ENCODE measurements at places on chromosomes 7 and 10.

DNA sequence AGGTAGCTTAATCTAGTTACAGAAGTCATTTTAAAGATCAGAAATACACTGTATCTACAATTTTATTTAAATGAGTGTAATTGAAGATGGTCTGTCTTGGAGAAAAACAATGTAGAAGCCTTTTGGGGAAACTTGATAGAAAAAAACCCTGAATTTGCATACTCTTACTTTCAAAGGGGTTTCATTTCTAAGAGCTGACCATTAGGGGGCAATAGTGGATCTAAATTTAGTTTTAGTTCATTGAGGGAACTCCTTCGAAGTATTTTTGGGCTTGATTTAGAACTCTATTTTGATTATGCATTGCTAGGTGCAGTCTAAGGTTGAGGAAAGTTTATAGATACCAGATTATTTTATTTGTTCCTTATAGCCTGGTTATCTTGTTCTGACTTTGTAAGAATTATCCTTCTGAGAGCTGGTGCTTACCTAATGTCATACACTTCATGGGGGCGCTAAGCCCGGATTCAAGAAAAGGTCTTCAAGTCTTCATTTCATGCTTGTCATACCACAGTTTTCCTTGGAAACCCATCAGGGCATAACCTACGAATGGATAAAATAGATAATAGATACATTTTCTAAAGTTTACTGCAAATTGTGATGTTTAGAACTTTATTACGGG, 69.1 kb upstream of the MXI1 start:
- no peak for DNase-seq

- no peak for DNase-seq
These were observed 94.8 kb upstream of the AFAP1L2 start for GRCh38 chr10:114499116-114499515.

DNA sequence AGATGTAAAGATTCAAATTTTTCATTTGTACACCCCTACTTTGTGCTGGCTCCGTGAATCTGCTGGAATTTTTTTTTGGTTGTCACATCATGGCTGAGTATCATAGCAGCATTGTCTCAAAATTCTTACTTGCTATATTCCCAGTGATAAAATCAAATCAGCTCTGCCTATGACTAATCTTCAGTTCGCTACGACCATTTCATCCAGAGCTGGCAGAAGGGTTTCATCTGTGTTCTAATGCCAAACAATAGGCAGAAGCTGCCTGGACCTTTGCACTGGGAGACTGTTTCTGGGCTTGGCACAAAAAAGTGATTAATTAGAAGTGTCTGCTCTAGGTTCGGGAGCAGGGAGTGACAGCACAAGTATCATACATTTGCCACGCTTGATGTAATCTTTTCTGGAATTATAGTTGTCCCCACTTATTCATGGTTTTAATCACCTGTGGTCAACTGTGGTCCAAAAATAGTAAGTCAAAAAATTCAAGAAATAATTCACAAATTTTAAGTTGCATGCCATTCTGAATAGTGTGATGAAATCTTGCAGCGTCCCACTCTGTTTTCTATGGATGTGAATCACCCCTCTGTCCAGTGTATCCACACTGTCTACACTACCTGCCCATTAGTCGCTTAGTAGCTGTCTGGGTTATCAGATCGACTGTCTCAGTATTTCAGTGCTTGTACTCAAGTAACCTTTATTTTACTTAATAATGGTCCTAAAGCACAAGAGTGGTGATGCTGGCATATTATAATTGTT, 120.5 kb upstream of the IMMP2L start:
- no peak for DNase-seq

- no peak for DNase-seq
These were observed 37.2 kb downstream of the RAPGEF5 start for GRCh38 chr7:22319424-22320403.

DNA sequence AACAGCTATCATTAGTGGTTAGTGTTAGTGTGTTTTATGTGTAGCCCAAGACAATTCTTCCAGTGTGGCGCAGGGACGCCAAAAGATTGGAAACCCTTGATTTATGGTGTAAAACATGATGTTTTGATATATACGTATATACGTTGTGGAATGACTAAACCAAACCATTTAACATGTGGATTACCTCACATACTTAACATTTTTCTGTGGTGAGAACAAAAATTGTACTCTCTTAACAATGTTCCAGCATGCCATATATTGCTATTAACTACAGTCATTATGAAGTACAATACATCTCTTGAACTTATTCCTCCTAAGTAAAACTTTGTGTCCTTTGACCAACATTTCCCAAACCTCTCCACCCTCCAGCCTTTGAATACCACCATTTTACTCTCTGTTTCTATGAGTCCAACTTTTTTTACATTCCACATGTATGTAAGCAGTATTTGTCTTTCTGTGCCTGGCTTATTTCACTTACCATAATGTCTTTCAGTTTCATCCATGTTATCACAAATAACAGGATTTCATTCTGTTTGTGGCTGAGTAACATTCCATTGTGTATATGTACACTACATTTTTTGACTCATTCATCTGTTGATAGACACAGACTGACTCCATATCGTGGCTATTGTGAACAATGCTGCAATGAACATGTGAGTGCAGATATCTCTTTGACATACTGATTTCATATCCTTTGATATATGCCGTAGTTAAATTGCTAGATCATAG, 42.2 kb upstream of the MAGI2 start:
- DNase-seq: no peak

GRCh38 chr7:40680657-40681056, 545.9 kb downstream of the SUGCT start:
- no peak for DNase-seq

GRCh38 chr10:117544711-117545140, 2.2 kb downstream of the EMX2 start:
- DNase-seq: no peak

- DNase-seq: no peak
These were observed 327.4 kb downstream of the SORCS1 start for GRCh38 chr10:106836933-106837663.

- DNase-seq: no peak
These were observed 54.9 kb upstream of the SDK1 start for GRCh38 chr7:3246127-3246526.

- DNase-seq: no peak
These were observed 56.8 kb downstream of the TPST1 start for GRCh38 chr7:66261941-66262340.

- DNase-seq: no peak
These were observed 40.2 kb downstream of the FRMPD2 start for GRCh38 chr10:48234295-48234694.

- DNase-seq: no peak
These were observed 250.0 kb upstream of the KLF6 start for GRCh38 chr10:4034907-4035598.

GRCh38 chr10:3116508-3117100, 49.3 kb downstream of the PFKP start:
- no peak for DNase-seq

GRCh38 chr7:157281221-157281998, 55.4 kb upstream of the DNAJB6 start:
- DNase-seq: no peak

All from activated gamma-delta T cell treated with anti-CD3 and anti-CD28 coated beads, Interleukin-2, amount 50 U/mL, for 16 hours (primary cell).